Motor neuron (in vitro differentiated cells): ENCODE measurements at places on chromosomes 2 and 18. TPM values are rescaled to one million over a fixed set of nuclear protein-coding genes. Genes with fewer than 3 reads are reported as not detected.

The CD302 gene
- total RNA-seq, result 0.91 and 1.0 TPM in 2 replicates

The DES gene
- total RNA-seq, result 0.33 and 0.88 TPM in 2 replicates

The DNAJC5G gene
- total RNA-seq, result 1.1 TPM in 1 of 2 replicates, not detected in the other

The CD226 gene
- total RNA-seq, result 5.3 and 8.5 TPM in 2 replicates
